ENCODE measurements at places on chromosomes 5 and 9.

DNA sequence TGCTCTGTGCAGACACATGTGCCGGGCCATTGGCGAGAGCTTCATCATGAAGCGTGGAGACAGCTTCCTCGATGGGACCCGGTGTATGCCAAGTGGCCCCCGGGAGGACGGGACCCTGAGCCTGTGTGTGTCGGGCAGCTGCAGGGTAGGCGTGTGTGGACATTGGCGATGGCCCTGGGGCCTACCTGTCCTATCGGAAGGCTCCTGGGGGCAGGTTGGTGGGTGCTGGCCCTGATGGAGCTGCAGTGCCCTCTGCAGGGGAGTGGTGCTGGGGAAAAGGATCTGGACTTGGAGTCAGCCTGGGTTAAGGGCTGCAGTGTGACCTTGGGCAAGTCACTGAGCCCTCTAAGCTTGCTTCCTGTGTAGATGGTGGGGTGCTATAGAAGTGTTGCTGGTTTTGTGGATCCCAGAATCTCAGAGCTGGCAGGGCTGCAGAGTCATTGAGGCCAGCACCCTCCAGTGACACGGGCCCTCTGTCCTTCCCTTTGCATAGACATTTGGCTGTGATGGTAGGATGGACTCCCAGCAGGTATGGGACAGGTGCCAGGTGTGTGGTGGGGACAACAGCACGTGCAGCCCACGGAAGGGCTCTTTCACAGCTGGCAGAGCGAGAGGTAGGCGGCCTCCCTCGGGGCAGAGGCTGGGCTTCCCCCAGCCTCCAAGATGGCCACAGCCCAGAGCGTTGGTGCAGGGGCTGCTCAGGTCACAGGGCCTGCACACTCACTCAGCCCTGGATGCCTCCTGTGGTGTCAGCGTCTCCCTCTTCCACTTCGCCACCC, 15.8 kb downstream of the ADAMTS13 start:
- no peak for DNase-seq

DNA sequence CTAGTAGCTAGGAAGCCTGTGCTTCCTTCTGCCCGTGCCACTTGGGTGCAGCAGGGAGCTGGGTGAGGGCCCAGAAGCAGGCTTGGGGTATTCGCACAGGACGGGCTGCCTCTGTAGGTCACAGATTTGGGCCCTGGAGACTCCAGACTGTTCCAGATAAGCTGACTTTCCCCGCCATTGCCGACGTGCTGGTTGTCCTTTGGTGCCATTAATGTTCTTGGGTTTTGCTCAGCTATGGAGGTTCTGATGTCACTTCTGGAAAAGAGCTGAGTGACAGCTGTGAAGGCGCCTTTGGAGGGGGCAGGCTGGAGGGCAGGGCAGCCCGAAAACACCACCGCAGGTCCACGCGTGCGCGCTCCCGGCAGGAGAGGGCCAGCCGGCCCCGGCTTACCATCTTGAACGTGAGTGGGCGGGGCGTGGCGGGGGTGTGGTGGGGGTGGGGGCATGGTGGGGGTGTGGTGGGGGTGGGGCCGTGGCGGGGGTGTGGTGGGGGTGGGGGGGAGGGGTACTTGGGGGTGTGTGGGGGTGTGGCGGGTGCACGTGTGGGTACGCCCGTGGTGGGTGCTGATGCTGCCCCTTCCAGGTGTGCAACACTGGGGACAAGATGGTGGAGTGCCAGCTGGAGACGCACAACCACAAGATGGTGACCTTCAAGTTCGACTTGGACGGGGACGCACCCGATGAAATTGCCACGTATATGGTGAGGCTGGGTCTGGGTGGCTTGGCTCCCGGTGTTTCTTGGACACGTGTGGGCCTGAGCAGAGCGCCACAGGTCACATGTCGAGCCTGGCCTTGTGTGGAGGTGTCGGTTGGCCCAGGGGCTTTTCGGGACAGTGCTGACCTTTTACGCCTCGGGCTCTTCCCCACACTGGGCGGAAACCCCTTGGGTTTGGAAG, 79.6 kb downstream of the WNK2 start:
- DNase-seq = no peak

DNA sequence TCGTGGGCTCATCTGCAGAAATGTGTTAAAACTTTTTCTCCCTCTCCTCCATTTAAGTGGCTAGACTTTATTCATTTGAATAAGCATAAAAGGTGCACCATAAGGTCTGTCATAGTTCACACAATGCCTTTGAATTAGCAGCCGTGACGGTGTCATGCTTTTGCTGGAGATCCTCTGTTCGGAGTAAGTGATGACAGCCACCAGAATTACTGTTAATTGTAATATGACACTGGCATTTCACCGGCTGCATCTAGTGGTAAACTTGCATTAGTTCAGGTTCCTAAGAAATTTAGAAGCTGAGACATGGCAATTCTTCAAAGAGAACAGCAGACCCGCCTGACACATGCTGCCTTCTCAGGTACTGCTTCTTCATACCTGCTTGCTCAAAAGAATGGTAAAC, 241.7 kb downstream of the EBF1 start:
- no peak for DNase-seq

DNA sequence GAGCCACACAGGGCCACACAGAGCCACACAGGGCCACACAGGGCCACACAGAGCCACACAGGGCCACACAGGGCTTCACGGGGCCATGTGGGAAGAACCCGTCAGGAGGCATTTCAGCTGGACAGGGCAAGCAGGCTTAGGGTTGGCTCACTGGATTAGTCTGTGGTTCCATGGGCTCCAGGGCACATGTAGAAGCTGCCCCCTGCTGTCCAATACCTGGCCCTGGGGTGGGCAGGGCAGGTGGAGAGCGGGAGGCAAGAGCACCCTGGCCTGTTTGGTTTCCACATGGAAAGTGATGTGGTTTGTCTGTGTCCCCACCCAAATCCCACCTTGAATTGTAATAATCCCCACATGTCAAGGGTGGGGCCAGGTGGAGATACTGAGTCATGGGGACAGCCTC, 16.4 kb upstream of the LPCAT1 start:
- no peak for DNase-seq

DNA sequence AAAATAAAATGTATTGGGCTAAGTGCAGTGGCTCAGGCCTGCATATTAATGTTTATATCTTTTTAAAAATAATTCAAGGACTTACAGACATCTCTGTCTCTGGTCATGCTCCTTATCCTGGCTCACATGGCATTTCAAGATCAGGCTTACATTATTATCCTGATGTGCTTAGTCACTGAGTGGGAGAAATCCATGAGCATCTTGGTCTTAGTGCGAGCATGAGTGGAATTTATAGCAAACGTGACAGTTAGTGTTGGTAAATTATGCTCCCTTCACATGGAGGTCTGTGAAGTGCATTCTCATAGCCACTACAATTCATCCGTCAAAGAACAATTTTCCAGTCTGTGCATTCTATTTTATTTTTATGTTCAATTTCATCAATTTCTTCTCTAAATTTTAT, 237.8 kb upstream of the EDIL3 start:
- DNase-seq = no peak

DNA sequence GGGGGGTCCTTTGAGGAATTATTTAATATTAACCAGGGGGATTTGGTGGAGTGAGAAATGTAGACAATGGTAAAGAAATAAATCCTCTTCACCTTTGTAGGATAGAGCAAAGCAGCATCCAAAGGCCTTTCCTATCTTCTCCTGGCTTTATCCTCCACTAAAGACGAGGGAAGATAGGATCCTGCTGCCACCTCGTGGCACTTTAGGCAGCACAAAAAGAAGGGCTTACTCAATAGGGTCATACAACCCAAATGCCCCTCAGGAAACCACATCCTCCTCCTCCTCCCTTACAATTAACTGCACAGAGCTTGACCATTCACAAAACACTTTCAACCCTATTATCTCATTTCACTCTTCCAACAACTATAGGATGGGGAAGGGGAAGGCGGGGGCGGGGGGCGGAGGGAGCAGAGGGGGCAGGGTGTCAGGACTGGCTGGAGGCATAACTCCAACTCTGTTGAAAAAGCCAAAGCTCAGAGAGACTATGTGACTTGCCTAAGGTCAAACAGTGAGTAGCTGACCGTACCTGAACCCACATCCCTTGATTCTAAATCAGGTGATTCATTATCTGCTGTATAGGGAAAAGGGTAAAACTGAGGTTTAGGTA, 45.4 kb upstream of the MYOT start:
- DNase-seq = no peak

GRCh38 chr9:83372957-83373356, 165.2 kb downstream of the FRMD3 start:
- no peak for DNase-seq

- DNase-seq = no peak
These were observed 36.3 kb downstream of the TSTD2 start for GRCh38 chr9:97596906-97597305.

DNA sequence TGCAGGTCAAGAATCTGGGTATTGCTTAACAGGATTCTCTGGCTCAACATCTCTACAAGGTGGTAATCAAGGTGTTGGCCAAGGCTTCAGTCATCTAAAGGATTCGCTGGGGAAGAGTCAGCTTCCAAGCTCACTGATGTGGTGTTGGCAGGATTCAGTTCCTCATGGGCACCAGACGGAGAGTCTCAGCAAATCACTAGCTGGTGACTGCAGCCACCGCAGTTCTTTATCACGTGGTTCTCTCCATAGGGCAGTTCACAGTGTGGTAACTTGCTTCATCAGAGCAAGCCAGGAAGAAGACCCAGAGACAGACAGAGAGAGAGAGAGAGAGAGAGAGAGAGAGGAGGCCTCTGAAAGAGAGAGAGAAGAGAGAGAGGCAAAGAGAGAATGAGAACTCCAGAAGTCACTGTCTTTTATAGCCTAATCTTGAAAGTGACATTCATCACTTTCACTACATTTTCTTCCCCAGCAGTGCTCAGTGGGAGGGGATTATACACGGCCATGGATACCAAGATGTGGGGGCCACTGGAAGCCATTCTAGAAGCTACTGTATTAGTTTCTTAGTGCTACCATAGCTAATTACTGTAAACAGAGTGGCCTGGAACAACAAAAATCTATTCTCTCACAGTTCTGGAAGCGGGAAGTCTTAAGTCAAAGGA, 109.2 kb upstream of the SMIM23 start:
- no peak for DNase-seq

DNA sequence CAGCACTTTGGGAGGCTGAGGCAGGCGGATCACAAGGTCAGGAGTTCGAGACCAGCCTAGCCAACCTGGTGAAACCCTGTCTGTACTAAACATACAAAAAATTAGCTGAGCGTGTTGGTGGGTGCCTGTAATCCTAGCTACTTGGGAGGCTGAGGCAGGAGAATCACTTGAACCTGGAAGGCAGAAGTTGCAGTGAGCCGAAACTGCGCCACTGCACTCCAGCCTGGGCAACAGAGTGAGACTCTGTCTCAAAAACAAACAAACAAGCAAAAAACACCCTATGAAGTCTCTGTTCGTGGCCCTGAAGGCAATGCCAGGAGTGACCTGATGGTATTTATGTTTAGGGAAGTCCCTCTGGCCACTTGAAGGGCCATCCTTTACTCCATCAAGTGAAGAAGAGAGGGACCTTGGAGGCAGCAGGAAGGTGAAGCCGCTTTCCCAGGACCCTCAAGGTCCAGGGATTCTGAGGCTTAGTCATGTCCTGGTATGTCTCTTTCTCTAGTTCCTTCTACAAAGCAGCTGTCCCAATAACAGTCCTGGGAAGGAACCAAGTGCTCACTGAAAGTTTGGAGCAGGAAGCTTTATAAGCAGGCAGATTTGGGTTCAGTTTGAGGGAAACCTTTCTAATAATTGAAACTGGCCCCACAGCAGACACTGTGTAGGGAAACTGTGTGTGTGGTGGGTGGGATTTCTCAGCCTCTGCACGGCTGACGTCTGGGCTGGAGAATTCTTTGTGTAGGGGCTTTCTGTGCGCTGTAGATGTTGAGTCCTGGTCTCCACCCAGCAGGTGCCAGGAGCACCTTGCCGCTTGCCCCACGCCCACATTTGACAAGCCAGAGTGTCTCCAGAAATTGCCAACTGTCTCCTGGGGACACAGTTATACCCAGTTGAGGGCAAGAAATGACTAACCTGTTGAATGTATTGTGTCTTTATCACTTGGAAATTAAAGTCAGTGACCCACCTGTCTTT, 12.5 kb downstream of the PHF2 start:
- DNase-seq = no peak

- DNase-seq = no peak
These were observed 56.2 kb downstream of the CTNNA1 start for GRCh38 chr5:138809391-138809790.

DNA sequence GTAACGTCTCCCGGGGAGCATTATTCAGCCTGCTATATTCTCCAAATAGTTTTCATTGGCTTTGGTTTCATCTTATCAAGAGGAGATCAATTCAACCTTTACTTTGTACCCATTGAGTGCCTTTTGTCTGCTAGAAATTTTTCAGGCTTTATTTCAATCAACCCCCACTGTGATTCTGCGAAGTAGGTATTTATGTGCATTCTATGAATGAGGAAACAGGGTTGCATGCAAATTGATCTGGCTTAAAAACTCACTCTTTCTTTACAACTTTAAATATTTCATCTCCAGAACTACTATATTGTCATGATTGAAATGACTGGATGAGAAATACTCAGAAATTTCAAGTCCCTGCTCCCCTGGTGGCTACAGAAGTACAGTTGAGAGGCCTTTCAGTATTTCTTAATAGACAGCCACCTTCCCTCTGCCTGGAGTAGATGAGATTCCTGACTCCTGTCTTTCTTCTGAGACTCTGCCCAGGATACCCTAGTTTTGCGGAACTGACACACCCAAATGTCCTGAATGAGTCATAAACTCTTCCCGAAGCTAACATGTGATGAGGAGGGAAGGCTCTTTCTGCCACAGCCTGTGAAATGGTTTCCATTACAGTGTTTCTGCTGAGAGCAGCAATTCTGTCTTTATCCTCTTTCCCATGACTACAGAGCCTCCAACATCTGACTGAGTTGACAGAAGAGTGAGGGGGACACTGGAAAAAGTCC, 52.6 kb upstream of the TNC start:
- no peak for DNase-seq

DNA sequence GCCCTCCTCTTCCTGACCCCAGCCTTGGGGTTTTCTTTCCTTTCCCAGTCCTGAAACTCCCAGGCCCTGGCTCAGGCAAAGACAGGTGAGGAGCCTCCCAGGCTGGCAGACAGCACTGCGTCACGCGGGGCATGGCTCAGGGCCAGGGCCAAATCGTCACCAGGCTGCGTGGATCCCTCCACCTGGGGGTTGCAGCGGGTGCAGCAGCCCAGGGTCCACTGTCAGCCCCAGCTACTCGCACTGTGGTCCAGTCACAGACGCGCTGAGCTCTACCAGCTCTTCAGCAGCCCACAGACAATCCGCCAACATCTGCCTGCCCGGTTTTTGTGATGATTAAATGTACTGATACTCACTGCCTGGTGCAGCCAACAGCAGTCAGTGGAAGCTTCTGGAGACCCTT, 12.1 kb downstream of the FAM78A start:
- DNase-seq = no peak

Data from stimulated activated CD8-positive, alpha-beta memory T cell treated with anti-CD3 and anti-CD28 coated beads, Interleukin-7, amount 100 ng/mL, for 1 hour (primary cell).